ENCODE measurements at places on chromosomes 3 and 15.

DNA sequence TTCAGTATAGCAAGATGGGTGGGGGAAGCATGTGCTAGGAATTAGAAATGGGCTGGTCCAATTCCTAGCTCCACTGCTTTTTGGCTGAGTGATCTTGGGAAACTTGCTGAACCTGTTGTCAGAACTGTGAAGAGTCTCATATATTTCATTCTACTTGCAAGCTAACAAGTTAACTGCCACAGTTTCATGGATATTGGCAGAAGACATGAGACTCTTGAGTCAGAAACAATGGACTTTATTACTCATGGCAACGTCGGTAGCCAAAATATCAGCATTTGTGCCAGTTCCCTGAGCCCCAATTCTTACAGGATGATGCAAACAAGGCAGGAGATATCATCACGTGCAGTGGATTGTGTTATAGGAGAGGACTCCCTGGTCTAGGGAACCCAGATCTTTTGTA lies 26.6 kb upstream of the PLAAT1 start:
- no peak for DNase-seq

DNA sequence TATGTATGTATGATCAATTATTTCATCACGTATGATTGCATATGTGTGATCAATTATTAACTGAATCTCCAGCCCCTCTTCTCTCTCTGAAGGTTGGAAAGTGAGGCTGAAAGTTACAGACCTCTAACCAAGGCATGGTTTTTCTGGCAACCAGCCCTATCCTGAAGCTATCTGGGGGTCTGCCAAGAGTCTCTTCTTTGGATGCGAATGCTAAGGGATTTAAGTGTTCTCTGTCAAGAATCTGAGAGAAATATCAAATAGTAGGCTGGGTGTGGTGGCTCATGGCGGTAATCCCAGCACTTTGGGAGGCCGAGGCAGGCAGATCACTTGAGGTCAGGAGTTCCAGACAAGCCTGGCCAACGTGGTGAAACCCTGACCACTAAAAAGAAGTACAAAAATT lies 8.1 kb downstream of the NKTR start:
- DNase-seq = no peak

DNA sequence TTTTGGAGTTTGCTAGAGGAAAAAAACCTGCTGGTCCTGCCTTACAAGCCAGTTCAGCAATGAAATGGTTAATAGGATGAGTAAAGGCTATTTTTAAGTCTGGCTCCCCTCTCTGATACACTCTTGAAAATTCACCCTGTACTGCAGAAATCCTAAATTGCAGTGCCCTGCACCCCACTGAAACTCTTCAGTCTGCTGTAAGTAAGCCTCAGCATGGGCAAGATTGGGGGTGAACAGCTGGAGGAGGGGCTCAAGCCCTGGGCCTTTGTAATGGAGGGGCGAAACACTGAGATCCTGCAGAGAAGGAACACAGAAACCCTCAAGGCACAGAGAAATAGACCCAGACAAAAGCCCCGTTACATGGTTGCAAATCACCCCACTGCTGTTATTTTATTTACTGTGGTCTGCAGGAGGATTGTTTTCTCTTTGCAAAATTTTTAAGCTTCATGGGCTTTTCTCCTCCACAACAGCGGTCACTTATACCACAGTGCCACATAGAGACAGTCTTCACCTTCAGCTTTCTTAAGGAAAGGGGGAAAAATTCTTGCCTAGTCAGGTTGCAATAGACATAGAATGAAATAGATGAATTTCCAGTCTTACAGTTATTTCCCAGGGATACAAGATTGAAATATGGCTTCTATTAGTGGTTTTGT lies 45.0 kb downstream of the SOX2 start:
- no peak for DNase-seq

DNA sequence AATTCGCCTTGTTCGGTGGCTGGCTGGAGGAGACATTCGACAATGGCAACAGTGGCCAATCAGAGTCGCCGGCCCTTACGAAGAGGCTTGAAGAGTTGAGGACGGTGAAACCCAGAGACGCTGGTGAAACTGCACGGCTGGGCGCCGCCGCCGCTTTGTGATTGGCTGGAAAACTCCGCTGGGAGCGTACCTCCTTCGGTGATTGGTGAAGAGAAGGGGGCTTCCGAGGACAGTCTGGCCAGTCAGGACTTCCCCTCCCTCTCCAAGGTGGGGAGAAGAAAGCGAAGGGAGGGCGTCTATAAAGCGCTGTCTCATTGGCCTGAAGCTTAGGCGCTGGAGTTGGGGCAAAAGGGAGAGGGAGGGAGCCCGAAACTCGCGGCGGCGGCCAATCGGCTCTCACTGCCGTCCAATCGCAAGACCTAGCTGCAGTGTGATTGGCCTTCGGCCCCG lies 554 bp upstream of the GSK3B start:
- peak; percentile 99 for DNase-seq

DNA sequence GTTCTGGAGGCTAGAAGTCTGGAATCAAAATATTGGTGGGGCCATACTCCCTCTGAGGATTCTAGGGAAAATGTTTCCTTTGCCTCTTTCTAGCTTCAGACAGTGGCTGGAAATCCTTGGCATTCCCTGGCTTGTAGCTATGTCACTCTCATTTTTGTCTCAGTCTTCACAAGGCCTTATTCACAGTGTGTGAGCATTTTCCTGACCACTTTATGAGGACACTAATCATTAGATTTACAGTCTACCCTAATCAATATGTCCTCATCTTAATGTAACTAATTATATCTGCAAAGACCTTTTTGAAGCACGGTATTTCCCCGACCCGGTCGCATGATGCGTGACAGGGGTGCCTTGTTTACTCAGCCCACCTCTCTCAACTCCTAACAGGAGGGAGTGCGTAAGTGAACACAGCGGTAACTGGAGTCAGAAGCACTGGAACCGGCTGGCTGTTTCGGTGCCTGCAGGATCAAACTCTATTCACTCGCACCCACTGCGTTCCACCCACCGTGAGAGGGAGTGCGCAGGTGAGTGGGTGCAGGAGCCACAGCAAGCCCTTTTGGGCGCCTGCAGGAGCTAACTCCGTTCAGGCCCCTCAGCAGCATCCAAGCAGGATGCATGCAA lies 155.0 kb downstream of the EPHA3 start:
- DNase-seq = no peak

- no peak for DNase-seq
Observed at GRCh38 chr3:183586477-183586876, 31.0 kb upstream of the KLHL6 start.

- DNase-seq = no peak
Observed at GRCh38 chr3:101017017-101017416, 23.8 kb upstream of the ABI3BP start.

- DNase-seq = no peak
Observed at GRCh38 chr3:35709691-35710090, 70.4 kb downstream of the ARPP21 start.

DNA sequence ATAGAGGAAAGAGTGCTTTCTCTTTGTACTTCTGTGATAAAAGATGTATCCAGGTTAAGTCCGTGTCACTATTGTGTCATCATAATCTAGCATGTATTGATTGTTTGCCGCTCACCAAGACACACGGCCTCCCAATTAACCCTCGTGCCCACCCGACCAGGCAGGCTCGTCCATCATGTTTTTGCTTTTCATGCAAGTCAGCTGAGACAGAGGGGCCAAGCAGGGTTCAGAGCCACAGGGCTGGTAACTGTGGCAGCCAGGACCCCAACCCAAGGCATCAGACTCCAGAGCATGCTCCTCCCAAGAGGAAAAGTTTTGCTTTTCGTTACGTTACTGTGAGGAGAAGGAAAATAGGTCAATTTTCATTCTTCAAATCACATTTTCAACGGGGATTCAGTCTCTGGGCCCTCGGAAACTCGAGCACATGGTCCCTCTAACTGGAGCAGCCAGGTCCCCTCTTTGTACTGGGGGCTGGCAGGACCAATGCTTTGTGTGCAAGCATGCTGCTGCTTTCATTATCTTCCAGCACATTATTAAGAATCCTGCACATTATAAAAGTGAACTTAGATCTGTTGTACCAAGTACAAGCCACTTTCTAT lies 161.1 kb upstream of the TOPAZ1 start:
- DNase-seq = no peak

DNA sequence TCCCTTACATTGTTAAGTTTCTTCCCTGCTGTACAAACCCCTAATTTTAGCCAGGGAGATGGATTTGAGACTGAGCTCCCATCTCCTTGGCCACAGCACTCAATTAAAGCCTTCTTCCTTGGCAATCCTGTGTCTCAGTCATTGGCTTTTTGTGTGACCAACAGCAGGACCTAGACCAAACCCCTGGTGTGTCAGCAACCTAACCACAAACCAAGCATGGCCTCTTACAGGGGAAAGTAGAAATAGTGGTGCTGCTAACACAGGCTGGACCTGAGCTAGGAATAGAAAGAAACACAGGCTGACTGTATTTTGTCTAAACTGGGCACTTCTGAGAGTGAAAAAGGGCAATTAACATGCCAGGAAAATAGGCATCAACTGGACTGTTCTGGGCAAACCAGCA lies 37.9 kb downstream of the PPCDC start:
- no peak for DNase-seq

DNA sequence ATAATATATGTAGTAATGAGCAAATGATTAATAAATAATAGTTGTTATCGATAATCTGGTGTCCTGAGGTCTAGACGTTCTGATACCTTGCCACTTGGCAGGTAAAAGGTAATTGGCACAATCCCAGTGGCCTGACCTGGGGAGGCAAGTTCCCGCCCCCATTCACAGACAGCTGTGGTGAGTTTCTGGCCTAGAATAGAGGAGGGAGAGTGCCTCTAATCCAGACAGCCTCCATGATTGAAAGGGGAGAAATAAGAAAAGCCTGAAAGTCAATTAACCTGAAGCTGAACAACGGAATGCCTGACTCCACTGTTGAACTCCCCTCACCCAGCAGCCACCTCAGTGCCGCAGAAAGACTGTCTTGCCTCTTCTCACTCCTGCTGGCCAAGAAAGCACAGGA lies 38.1 kb upstream of the SV2B start:
- DNase-seq = no peak

- DNase-seq = no peak
Observed at GRCh38 chr3:4472766-4473165, 5.7 kb upstream of the SUMF1 start.

GRCh38 chr3:131543714-131544113 lies 40.9 kb upstream of the MRPL3 start:
- DNase-seq = no peak

GRCh38 chr15:95919460-95919859 lies 411.0 kb upstream of the NR2F2 start:
- no peak for DNase-seq

DNA sequence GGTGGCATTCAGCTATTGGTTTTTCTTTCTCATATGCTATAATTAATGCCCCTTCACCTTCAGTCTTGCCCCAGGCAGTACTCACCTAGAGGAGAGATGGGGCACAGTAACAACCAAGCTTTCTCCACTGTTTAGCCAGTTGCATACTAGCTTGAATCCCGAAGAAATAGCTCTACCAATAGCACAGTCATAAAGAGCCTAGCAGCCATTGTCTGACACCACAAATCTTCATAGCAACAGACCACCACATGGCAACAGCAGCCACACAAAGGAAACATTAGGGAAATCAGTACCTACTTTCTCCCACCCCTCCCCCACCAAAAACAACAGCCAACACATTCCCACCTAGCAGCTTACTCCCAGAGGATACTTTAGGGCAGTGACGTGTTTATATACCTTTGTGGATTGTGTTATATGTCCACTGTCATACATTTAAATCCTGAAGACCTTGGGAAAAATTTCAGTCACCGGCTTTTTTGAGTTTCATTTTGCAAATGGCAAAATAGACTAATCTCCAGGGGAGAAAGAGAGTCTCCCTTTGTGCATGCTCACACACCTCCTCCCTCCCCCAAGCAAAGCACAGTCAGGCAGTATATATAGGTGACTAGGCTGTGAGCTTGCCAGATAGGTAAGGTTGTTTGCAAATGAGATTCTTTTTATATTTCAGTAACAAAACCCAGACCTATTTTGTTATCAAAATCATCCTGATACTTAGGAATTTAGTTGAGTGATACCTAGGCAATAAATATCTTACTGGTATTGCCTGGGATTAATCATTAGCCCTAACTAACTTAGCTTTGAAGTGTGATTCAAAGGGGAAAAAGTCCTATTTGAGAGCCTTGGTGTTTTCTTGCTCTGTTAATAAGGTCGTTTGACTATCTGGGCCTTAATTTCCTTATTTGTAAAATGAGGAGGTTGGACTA lies 140.6 kb downstream of the RBPMS2 start:
- peak; percentile 65 for DNase-seq

DNA sequence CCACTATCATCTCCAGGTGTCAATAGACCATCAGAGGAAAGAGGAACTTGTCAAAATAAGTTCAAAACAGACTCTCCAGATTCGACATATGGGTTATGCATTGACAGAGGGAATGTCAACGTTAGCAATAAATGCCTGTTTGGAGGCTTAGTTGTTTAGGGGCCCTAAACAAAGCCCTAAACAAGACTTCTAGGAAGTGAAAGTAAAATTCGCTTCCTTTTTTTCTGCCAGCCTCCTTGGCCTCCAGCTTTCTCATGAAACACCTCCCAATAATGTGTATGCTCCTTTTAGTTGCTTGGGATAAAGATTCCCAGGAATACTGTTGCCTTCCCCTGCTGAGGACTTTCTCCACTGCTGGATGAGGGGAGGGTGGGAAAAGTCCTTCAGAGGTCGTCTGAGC lies 70.9 kb upstream of the ARNT2 start:
- DNase-seq = no peak

GRCh38 chr3:31011380-31011779 lies 116.9 kb upstream of the GADL1 start:
- DNase-seq = no peak

DNA sequence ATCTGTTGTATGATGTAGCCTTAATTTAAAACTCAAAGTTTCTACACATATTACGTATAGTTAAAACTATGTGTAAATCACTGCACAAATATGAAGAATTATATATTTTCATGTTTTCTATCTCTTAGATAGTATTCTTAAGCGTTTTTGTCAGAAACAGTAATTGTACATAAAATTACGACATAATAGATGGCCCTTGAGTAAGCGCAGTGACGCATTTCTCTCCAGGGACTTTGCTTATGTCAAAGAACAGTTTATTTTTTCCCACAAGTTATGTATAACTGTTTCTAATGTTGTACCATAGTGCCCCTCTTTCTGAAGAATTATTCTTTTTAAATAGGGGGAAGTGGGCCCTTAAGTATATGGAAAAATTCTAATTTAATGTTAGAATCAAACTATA lies 934.0 kb downstream of the VGLL3 start:
- DNase-seq = no peak

- DNase-seq = no peak
Observed at GRCh38 chr15:72916897-72917296, 133.3 kb upstream of the ADPGK start.

GRCh38 chr3:105606016-105606415 lies 239.3 kb downstream of the ALCAM start:
- DNase-seq = peak; percentile 38
